NCI-H2107 (cell line): ENCODE measurements at places on chromosomes 4 and X.

- no peak for DNase-seq
Measured at GRCh38 chr4:51842167-51842553, 793 bp upstream of the DCUN1D4 start.

- DNase-seq = no peak
Measured at GRCh38 chr4:123455360-123455759, 58.8 kb downstream of the SPRY1 start.

GRCh38 chr4:153725136-153725830 lies 34.5 kb downstream of the RNF175 start:
- DNase-seq = no peak

- no peak for DNase-seq
Measured at GRCh38 chr4:183337349-183337748, 15.1 kb upstream of the CLDN24 start.

DNA sequence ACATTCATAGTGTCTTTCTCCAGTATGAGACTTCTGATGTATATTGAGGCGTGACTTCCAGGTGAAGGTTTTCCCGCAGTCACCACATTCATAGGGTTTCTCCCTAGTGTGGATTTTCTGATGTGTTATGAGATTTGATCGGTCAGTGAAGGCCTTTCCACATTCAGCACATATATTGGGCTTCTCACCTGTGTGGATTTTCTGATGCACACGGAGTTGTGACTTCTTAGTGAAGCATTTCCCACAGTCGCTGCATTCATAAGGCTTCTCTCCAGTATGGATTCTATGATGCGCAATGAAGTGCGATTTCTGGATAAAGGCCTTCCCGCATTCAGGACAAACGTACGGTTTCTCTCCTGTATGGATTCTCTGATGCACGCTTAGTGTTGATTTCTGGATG lies 35.4 kb downstream of the ZNF41 start:
- DNase-seq = no peak

DNA sequence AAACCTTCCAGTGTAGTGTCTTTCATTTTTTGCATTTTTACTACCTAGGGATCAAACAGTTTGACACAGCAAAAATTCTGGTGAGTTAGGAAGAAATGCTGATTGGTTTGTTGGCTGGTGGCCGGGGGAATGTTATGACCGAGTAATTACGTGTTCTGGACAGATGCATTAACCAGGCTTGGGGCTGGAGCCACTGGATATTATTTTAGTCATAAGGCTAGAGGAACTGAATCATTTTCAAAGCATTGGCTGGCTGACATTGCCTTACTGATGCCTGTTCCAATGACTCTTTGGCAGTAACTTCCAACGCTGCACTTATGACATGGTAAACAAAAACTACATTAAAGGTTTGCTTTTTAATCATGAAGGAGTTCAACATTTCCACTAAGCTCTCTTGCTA lies 84.6 kb downstream of the FBXO8 start:
- no peak for DNase-seq
